ENCODE measurements at places on chromosomes 6 and 20.
A peak's percentile ranks its signal among the peaks of the same experiment; 100 is the strongest.

DNA sequence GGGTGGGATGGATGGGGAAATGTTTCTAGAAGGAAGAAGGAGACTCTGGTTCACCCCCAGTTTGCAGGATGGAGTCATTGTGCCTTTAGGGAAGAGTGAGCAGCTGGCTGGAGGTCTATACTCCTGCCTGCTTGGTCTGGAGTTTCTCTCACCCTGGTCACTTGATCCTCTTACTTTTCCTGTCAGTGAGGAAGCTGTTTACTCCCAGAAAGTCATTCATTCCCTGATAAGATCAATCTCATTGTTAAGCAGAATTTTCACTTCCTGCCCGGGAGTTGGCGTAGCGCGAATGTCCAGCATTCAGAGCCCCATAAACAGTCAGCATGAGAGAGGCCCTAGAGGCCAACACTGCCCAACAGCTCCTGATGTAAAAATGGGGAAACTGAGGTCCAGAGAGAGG, 70.4 kb upstream of the SIRPA start:
- no peak for DNase-seq

GRCh38 chr6:133817460-133818047, 71.4 kb upstream of the TCF21 start:
- DNase-seq = no peak

DNA sequence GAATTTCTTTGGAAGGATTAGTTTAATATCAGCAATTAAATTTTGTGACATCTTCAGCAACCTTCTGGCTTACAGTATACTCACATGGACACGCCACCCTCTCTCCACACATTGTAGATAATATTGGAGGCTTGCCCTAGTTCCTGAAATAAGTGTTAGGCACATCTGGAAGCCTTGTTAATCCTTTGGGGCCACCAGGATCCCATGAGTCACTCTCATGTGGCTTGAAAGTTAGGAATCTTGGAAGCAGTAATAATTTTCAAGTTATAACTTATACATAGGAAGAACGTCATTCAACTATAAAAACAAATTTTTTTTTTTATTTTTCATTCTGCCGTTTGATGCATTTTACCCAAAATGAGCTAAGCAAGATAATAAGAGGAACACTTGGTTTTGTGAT, 20.5 kb downstream of the LAMA4 start:
- DNase-seq = peak; percentile 40

DNA sequence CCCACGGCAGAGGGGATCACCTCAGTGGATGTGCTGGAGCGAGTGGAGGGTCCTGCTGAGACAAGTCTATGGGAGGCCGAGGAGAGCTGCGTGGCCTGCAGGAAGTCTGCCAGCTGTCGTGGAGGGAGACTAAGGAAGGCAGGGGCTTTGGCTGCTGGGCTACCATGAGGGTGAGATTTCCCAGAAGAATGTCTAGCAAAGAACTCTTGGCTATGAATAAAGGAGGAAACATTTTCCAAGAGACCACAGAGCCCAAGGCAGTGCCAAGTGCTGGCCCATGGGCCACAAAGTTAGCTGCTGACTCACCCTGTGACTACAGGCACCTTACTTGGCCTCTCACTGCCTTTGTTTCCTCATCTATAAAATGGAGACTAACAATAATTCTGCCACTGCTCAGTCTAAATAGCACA, 73.4 kb downstream of the PRDM1 start:
- DNase-seq = peak; percentile 74

DNA sequence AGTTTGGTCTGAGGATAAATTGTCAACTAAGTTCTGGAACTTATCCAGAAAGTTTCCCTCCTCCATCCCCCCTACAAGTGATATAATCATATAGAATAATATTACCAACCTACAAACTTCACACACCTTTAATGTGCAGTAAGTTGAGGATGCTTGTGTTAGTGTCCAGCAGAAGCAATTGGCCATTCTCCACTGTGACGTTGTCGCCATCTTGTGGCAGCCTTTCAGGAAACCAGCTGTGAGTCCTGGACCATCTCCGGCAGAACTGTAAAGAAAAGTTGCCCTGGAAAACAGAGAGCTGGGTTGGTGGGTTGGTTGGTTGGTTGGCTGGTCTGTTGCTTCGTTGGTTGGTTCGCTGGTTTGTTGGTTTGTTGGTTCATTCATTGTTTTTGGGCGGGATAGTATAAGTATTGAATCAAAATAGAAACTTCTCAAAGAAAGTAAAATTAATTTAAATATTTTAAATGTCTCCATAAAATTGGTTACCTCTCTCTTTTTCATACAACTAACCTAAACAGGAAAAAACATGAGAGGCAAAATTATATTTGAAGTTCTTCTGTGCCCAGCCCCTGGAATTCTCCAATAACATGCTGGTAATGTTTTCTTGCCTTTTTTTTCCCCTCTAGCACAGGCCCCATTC, 127.5 kb downstream of the PKHD1 start:
- peak; percentile 51 for DNase-seq

DNA sequence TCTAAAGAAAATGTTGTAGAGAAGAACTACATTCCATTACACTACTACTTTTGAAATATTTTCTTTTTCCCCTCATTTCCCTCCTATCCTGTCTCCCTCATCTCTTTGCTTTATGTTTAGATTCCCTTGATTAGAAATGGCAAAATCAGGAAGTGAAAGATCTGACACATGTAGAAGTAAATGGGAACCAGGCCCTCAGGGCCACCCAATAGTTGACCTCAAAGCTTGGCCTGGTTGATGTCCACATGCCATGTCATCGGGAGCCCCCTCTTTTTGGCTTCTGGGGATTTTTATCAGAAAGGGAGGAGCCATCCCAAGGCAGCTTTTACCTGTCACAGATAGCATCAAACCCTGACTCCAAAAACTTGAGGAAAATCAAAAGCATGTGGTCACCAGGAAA, 168.3 kb upstream of the ECI2 start:
- no peak for DNase-seq

DNA sequence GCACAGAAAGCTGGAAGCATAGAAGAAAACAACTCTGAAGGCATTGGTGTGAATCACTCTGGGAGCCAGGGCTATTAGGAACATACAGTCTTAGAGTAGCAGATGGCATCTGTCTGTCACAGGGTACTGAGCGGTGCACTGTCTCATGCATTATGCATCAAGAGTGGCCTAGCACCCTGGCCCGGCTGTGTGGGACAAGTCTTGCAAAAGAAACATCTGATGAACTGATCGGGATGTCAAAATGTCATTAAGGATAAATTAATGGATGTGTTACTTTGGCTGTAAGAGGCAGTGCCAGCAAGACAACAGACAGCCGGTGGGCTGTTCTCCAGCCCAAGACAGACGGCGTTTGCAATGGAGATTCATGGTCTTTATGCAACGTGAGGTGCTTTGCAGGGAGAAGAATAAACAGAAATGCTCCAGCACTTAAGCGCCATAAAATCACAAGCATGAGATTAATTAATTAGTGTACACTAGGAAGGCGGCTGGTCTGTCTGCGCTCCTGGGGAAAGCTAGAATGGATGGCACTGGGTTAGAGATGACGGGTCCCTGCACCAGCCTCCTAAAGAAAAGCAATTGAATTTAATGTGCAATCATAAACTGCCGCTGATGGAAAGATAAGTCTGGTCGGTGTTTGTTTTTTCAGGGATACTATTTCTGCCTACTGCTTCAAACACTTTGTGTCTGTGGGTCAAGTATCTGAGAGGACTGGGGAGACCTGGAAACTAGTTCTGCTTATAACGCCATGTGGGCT, 600.6 kb upstream of the CHD6 start:
- DNase-seq = no peak

DNA sequence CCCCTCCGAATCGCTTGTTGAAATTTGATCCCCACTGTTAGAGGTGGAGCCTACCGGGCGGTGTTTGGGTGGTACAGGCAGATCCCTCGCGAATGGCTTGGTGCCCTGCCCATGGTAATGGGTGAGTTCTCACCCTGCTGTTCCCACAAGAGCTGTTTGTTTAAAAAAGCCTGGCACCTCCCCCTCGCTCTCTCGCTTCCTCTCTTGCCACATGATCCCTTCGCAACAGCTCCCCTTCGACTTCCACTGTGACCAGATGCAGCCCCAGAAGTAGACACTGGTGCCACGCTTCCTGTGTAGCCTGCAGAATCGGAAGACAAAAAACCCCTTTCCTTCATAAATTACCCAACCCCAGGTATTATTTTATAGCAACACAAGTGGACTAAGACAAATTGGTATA, 292.2 kb upstream of the QKI start:
- DNase-seq = no peak

DNA sequence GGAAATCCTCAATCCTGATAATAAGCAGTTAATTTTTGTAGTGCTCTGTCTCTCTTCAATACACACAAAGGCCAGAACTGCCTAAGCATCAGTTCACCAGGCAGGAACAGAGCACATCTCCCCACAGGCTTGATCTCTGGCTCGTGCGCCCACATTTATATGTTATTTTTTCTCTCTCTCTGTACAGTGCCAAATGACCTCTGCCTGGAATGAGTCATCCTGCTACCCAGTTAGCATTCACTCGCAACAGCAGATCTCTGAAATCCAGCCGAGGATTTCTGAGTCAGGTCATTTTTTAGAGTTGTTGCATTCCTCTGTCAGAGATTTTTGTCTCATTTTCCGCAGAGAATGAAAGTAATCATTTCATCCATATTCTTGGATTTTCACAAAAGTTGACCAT, 107.1 kb downstream of the COL12A1 start:
- DNase-seq = peak; percentile 94

DNA sequence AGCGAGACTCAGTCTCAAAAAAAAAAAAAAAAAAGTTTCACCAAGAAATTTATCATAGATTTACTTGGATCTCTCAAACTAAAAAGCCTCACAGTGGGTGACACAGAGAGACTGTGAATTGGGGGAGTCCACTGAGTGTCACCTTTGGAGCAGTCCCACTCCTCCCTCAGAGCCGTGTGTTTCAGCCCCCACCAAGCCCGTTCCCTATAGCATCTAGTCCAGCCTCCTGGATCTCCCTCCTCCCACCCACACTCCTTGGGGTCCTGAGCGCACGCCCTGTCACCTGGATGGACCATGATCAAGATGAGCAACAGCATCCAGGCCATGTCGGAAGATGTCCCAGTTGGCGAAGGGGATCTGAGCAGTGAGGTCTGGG, 422 bp downstream of the NCR3 start:
- no peak for DNase-seq

GRCh38 chr6:168067081-168067759, 11.8 kb downstream of the FRMD1 start:
- no peak for DNase-seq

DNA sequence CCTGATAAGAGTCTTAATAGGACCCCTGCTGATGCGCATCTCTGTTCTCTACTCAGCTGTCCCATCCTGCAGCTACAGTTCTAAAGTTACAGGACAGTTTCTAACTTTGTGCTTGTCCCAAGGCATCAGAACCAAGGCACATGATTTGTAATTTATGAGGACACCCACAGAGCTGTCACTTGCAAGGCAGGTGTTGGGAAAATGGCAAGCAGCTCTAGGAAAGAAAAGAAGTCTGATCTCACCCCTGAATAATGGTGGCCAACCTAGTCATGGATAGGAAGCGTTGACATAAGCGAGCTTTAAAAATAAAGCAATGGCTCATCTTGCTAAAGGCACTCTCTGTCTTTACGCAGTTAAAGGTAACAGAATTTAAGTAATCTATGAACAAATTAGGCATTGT, 127.6 kb upstream of the VGLL2 start:
- DNase-seq = no peak

DNA sequence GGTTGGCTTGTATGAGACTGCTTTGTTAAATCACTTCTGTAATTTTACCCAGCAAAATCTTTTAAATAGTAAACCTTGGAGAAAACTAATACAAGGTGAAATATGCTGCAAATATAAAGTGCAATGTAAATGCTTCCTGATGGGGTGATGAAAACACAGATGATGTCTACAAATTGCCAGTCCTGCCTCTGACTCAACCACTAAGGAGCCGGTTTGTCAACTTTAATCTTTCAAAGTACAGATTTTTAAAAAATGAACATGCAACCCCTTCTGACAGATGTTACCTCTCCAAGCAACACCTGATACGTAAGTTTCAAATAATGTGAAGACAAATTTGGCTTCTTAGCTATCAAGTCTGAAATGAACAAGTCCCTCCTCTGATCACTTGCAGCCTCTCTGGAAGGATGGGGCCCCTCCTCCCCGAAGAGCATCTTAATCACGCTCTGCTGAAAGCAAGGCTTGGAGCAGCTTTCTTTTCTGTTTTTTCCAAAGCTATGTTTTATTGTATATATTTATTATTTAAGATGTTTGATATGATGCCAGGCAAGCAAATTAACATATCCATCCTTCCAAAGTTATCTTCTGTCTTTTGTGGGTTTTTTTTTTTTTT, 196.0 kb downstream of the MYLK4 start:
- no peak for DNase-seq

- DNase-seq = no peak
Measured at GRCh38 chr6:109783250-109783986, 92.3 kb downstream of the FIG4 start.

- no peak for DNase-seq
Measured at GRCh38 chr20:3658019-3658715, 5.0 kb downstream of the GFRA4 start.

DNA sequence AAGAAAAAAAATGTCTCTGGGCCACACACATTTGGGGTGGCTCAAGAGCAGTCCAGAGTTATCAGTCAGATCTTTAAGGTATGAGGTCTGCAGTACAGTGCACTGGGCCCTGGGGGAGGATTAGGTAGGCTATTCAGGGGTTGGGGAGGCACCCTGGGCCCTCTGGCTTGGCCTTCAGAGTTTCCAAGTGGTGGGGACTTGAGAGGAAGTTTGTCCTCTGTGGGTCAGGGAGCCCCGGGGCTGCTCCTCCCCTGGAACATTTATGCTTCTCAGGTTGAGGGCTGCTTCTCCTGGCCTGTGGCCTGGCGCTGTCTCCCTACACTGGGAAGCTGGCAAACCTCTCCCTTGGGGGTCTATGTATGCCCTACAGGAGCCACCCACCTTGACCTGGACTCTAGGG, 46.0 kb downstream of the PTK7 start:
- DNase-seq = no peak

- DNase-seq = no peak
Measured at GRCh38 chr6:109321752-109322151, 60.5 kb downstream of the CD164 start.

DNA sequence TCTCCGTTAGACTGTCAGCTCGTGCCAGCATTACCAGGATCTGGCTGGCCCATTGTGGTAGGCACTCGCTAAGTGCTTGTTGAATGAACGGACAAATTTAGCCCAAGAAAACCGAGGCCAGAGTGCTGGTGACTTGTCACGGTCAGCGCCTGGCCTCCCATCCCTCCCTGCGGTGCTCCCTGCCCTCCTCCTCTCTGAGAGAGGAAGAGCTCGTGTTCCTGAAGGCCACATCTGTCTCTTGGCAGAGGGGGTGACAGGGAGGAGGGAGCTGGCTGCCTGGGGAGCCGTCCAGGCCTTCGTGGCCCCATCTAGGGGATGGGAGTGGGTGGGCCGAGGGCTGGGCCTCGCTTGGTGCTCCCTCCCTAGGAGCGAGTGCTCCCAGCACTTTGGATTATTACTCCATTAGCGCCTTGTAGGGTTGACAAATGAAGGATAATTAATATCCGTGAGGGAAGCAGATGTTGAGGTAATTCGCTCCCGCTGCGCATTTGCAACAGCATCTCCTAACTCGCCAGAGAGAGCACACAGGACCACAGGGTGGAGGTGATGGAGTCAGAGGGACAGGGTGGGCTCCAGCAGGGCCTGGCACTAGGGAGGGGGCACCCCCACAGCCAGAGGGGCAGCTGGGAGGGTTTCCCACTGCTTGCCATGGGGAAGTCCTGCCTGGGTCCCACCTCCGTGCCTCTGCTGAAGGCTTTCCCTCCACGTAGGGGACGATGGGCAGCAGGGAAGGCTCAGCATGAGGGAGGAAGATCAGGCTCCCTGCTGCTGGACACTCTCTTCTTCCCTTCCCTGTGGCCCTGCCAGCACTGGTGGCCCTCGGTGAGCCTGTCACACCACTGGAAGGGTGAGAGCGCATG, 37.0 kb downstream of the VSTM2L start:
- no peak for DNase-seq
